ENCODE measurements at places on chromosomes 2 and 18. TPM values are rescaled to one million over a fixed set of nuclear protein-coding genes. Genes with fewer than 3 reads are reported as not detected.

DNA sequence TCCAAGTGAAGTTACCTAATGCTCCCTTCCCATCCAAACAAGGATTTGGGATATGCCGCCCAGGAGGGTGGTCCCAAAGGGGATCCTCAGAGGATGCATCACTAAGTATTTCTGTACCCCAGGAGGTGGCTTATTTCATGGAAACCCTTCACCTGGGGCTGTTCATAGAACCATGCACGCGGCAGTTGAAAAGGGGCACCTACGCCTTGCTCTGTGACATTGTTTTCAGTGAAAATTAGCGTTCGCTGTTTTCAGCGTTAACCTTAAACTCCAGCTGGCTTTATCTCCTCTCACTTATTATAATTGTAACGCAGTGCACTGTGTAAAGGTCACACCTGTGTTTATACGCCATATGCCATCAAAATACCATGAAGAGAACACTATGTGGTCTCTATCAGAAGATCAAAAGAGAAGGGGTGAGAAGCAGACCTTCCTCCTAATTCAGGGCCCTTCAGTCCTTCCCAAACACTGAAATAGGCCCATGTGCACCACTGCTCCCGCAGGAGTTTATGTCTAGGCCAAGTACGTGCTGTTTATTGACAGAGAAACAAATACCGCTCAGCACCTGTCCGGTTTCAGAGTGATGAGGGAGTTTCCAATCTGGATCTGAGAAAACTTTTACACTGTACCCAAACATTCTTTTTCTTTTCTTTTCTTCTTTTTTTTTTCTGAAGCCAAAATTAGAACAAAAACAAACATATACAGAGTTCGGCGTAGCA is 162.1 kb downstream of the BCL2 start:
- no peak for DNase-seq

DNA sequence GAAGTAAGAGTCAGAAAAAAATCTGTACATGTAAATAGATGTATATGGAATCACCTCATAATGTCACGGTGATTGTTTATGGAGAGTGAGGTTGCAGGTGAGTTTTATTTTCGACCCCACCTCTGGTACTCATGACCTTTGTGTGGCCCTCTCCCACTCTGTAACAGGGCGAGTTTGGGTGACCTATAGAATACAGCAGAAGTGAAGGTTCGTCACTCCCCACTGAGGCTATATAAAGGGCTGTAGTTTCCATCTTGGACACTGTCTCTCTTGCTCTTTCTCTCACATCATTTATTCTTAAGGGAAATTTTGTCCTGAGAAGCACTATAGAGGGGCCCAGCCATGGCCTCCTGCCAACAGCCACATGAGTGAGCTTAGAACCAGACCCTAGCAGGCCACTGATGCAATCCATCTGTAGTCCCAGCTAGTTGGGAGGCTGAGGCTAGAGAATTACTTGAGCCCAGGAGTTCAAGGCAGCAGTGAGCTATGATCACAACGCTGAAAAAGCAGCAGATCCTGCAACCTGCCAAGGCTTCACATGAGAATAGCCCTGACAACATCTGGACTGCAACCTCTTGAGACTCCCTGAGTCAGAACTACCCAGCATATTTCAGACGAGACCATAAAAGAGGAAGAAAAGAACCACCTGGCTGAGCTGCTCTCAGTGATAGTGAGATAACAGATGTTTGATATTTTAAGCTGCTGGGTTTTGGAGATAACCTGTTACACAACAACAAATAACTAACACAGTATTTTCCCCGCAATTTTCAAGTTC is 74.3 kb upstream of the SLC1A4 start:
- DNase-seq = no peak

- DNase-seq = no peak
These were observed 144.3 kb downstream of the CCDC102B start for GRCh38 chr18:68942230-68942629.

TRABD2A gene
- total RNA-seq = 2.0 TPM

KCNG2 gene
- total RNA-seq = not detected

GPR45 gene
- total RNA-seq = not detected

PROKR1 gene
- total RNA-seq = not detected

- DNase-seq = no peak
These were observed 159.3 kb downstream of the GLI2 start for GRCh38 chr2:120894966-120895365.

TRIM54 gene
- total RNA-seq = 262 TPM

FAP gene
- total RNA-seq = 6.6 TPM

REG3A gene
- total RNA-seq = not detected

GRCh38 chr2:232983669-232984140 is 29.4 kb downstream of the NGEF start:
- no peak for DNase-seq

DNA sequence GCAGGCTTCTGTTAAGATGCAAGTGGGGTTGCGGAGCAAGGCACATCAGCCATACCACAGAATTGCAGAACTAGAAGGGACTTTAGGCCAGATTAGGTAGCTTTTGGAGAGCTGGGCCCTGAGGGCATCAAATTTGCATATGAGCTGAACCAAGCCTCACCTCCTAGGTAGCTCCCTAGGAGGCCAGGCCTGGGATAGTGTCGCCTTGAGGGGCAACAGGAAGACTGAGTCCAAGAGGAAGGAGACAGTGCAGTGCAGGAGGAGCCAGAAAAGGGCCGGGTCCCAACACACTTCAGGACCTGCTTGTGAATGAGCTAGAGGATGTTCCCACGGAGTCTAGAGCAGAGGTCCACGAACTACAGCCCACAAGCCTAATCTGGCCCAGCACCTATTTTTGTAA is 98.7 kb downstream of the MAPK4 start:
- no peak for DNase-seq

- no peak for DNase-seq
These were observed 374.5 kb upstream of the HS6ST1 start for GRCh38 chr2:128692895-128693742.

- DNase-seq = no peak
These were observed 50.5 kb downstream of the DHRS9 start for GRCh38 chr2:169119851-169120250.

DNA sequence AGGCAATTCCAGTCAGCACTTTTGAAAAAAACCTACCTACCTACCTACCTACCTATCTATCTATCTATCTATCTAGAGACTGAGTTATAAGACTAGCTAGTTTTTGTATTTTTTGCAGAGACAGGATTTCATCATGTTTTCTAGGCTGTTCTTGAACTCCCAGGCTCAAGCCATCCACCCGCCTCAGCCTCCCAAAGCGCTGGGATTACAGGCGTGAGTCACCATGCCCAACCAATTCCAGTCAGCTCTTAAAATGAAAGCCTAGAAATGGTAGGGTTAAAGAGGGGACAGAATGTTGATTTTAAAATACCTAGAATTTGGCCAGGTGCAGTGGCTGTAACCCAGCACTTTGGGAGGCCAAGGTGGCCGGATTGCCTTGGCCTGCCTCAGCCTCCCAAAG is 19.1 kb downstream of the MSH2 start:
- DNase-seq = no peak

SLC9A2 gene
- 0.19 TPM for total RNA-seq

DNA sequence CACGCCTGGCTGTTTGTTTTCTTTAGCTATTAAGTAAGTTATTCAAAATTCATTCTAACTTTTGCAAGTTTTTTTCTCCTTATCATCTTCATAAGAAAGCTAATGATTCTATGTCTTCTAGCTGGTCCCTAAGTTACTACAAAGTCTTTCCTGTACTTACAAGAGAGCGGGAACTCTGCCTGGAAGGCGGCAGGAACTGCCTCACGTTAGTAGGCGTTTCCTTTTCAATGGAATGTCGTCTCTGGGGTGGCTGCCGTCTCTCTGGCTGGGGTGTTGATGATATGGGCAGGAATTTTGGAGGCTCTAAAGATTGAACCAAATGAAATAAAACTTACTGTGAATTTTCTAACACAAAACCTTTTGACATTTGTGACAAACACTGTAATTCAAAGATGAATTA is 55.5 kb downstream of the PRELID3A start:
- no peak for DNase-seq

LYG2 gene
- not detected for total RNA-seq

- no peak for DNase-seq
These were observed 379.0 kb upstream of the NXPH2 start for GRCh38 chr2:139159177-139159576.

- no peak for DNase-seq
These were observed 99.8 kb upstream of the SH3BP4 start for GRCh38 chr2:234852035-234852434.

TIA1 gene
- total RNA-seq = 48.3 TPM

GRCh38 chr2:217219164-217219520 is 359.3 kb upstream of the TNP1 start:
- no peak for DNase-seq

UBXN4 gene
- 69.7 TPM for total RNA-seq

PLEKHH2 gene
- 1.6 TPM for total RNA-seq

DNA sequence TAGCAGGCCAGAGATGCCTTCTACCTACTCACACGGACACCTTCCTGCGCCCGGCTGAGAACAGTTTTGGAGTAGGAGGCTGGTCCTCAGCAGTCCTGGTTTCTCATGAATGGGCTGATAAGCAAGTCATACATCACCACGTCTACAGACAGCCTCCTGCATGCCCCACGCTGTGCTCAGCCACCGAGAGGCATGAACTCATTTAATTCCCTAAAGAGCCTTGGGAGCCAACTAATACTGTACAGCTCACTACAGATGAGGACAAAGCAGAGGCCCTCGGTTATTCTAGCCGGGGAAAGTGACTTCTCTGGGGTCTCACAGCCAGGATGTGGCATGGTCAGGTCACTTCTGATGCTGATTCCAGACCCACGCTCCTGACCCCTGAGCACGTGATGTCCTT is 105.6 kb downstream of the TSHZ1 start:
- no peak for DNase-seq

- no peak for DNase-seq
These were observed 18.9 kb upstream of the ALLC start for GRCh38 chr2:3639015-3639630.

- no peak for DNase-seq
These were observed 89.8 kb downstream of the INO80D start for GRCh38 chr2:205996161-205996560.

NEURL3 gene
- total RNA-seq = 0.67 TPM

PTPN2 gene
- 11.0 TPM for total RNA-seq

GRCh38 chr2:70698847-70699246 is 69.2 kb downstream of the ADD2 start:
- no peak for DNase-seq

CAPN14 gene
- total RNA-seq = 0.23 TPM

COBLL1 gene
- 15.1 TPM for total RNA-seq

RAB31 gene
- total RNA-seq = 17.6 TPM

DNA sequence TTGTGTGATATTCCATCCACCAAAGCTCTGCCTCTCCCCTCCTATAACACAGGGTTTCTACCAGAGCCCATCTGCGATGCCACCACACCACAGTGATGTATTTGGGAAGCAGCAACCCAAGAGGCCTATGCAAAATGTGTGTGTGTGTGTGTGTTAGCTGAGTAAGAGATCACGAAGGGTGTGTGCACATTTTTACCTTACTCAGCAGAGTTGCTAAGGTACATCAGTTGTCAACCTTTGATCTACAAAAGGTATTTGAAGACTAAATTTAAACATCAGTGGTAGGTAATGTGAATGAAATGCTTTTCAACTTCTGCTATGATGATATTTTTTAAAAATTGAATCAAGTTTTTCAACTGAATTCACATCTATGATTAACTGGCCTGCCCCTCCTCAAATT is 227.6 kb downstream of the FBXO15 start:
- DNase-seq = no peak

GRCh38 chr2:202064171-202064880 is 8.7 kb upstream of the KIAA2012 start:
- no peak for DNase-seq

- DNase-seq = no peak
These were observed 99.4 kb upstream of the IL1R2 start for GRCh38 chr2:101892377-101892776.

B3GNT7 gene
- 0.94 TPM for total RNA-seq

DNA sequence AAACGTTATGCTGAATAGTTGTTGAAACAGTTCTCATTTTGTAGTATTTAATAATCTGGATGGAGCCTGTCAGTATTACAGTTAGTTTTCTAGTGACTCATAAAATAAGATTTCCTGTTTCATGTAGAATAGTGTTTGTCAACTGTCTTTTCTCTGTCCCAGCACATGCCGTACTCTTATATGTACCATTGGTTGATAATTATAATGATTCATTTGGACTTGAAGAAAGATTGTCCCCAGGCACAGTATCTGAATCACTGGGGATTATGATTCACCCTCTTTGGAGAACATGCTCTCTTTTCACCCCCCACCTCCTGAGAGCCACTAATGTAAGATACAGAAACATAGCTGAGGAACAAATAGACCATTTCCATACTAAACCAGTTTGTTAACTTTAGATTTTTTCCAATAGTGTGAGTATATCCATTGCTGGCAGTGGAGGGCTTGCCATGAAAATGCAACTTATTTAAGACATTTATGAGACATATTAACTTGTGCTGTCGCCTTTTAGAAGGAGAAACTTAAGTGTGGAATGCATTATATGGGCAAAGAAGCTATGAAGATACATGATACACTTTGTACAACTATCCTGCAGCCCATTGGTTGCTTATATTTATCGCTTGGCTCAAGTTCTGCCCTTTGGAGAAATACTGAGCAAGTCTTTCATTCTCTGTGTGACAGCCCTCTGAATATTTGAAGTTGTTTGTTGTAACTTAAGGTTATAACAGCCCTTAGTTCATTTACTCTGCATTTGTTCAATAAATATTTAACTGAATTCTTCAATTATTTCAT is 12.4 kb downstream of the COPS8 start:
- no peak for DNase-seq

NT5DC4 gene
- not detected for total RNA-seq

- no peak for DNase-seq
These were observed 19.9 kb upstream of the SIGLEC15 start for GRCh38 chr18:45805551-45805950.

DNA sequence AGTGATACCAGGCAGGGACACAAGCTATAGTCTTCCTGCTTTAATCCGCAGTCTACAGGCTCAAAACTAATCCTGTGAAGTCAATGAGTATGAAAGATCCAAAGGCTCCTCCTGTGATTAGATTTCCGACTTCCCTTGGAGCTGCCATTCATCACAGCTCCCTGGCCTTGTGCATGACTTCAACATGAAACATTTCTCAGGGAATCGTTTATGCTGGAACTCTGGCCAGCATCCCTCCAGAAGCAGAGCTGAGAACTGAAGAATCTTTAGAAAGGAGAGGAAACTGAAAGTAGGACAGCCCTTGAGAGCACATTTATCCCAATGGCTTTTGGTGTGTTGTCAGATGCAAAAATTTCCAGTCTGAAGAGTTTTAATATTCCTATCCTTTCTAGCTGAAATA is 84.3 kb upstream of the SESTD1 start:
- no peak for DNase-seq

LIMS4 gene
- total RNA-seq = 3.2 TPM

DNA sequence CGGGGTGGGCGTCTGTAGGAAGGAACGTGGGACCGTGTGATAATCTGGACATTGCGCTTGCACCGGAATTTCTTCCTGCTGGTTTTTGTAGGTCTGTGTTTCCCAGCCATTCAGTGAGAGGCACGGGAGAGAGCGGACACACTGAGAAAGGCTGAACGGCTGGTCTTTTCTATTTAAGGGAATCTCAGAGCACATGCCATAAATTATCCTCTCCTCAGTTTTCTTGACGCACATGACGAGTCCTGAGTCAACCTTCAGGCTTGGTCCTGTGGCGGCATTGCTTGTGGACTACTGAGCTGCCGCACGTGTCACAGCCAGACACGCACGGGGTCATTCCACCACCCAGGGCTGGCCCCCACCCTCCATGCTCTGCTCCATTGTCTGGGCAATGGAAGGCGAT is 519.3 kb upstream of the ID2 start:
- DNase-seq = no peak

GALNT3 gene
- 0.30 TPM for total RNA-seq
